Smooth muscle cell of the brain vasculature (primary cell): ENCODE measurements at places on chromosomes 6 and 20.
A peak's percentile ranks its signal among the peaks of the same experiment; 100 is the strongest.

GRCh38 chr6:128518434-128519131 lies 1.8 kb downstream of the PTPRK start:
- no peak for DNase-seq

DNA sequence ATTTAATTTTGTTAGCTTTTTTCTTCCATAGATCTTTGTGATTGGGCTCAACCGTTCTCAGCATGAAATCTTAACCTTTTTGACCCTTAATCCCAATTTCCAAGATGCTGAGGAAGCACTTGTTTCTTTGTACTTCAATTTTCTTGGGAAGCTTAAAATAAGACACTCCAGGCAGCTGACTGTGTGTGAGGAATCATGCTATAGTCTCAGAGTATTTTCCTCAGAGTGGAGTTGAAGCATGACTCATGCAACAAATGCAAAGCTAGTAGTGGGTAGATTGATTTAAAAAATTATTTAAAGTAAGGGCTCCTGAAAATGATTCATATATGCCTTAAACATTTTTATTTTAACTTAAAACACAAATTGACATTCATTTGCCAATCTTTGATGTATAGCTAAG lies 168.7 kb downstream of the BTBD3 start:
- DNase-seq = no peak

GRCh38 chr6:17352302-17352701 lies 41.1 kb upstream of the CAP2 start:
- DNase-seq = no peak

DNA sequence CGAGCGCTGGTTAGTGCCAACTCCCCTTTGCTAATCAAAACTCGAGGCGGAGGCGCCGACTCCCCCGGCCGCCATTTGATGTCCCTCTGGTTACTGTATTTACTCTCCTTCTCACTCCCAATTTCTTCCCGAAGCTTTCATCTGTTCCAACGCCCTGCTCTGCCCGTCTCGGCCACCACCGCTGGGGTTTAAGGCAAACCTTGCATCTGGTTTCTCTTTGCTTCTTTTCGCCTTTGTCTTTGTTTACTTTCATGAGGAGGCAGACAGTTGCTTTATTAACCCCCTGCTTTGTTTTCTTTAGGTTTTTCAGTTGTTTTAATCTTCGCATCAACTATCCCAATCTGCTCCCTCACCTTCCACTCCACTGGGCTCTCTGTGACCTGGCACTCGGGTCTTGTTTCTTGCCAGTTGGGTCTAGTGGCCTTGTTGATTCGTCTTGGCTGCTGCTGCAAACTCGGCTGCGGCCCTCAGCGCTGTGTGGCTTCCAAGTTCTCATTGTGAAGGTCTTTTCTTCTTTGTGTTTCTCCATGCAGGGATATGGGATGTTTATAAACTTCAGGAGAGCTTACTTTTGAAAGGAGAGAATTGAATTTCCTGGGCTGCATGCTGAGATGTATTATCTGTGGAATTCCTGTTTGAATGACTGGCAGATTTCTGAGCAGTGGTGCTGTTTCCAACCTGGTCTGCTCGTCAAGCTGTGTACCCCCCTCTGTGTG lies 155.1 kb downstream of the CDC5L start:
- DNase-seq = peak; percentile 54

DNA sequence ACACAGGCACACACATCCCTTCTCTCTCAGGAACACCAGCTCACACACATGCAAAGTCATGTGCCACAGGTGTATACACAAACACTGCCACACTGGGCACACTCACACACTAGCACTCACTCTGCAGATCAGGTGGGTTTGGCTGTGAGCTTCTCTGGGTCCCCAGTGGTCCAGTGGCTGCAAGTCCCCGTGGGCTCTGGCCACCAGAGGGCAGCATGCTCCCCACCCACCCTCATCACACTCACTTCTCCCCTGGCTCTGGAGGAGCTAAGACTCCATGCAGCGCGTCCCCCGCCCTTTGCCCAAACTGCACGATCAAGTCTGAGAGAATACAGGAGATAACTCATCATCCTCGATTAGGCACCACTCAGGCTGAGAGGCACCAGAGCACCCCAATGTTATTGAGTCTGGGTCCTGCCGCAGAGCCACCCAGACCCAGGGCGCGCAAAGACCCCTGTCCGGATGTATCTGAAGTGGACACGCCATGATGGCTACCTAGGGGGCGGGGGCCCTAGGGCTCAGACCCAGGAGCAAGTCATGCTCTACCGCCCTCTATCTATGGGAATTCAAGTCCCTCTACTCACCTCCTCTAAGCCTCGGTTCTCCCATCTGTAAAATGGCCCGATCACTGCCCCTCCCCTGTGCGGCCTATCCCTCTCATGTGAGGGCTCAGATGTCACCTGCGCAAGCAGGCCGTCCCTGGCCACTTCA lies 90.5 kb downstream of the GRM4 start:
- DNase-seq = peak; percentile 13

GRCh38 chr20:38249536-38250310 lies 10.8 kb downstream of the KIAA1755 start:
- no peak for DNase-seq

GRCh38 chr6:53451165-53451564 lies 93.7 kb downstream of the GCLC start:
- DNase-seq = no peak

DNA sequence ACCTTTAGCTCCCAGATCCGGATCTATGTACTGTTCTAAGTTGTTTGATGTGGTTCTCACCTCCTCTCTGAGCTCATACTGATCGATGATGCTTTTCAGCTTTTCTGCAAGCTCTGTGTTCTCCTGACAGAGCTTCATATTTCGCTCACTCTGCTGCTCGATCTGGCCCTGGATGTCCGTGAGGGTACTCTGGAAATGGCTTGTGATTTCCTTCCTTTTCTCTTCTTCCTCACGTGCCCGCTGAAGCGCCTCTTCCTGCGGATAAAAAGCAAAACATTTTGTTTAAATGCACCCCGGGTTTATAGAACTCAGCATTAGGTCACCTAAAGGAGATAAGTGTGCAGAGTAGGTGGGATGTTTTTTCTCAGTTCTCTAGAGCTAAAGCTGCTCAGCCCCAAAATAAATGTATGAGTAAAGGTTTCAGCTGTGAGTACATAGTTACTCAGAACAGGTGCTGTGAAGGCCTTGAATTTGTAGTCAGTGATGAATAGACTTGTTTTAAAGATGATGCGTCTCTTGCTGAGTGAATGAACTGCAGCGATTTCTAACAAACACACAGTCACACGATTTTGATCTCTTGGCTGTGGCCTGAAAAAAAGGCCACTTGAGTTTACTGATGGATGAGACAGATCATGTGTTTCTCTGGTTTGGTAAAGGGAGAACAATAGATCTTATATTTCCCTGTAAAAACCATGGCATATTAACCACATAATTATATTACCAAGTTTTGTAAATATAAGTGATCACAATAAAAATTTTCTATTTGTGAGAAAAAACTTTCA lies 29.1 kb downstream of the TXLNB start:
- DNase-seq = no peak

DNA sequence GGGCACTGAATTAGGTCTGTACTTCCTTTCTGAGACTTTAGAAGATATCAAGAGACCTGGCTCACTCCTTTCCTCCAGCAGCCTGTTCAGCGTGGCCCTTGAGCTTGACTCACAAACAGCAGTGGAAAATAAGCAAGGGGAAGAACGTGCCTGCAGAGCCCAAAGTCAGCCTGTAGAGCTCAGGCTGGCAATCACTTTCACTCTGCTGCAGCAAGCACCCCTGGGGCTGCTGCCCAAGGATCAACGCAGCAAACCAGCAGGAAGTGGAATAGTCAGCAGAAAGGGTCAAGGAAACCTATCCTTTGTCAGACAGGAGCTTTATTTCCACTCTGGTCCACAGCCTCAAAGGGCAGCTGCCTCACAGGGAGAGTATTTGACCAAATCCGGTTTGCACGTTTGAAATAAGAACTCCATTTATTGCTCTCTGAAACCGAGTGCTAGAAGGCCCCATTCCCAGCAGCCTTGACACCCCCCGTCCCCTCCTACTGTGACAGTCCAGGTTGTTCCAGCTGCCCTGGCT lies 77.4 kb downstream of the PRDM1 start:
- peak; percentile 93 for DNase-seq

DNA sequence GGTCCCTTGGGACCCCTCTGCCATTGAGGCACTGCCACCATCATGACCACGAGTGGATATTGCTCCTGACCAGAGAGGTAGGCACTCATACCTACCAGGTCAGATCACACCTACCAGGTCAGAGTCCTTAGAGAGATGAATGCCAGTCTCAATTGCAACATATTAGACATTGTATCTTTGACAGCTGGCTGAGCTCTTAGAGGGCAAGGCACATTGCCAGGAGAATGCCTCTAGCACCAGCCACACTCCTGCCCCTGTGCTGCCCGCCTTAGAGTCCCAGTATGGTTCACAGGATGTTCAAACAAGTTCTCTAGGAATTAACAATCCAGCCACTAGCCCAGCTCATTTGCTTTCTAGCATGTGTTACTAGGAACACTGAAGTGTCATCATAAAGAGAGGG lies 65.9 kb downstream of the TMEM244 start:
- no peak for DNase-seq

DNA sequence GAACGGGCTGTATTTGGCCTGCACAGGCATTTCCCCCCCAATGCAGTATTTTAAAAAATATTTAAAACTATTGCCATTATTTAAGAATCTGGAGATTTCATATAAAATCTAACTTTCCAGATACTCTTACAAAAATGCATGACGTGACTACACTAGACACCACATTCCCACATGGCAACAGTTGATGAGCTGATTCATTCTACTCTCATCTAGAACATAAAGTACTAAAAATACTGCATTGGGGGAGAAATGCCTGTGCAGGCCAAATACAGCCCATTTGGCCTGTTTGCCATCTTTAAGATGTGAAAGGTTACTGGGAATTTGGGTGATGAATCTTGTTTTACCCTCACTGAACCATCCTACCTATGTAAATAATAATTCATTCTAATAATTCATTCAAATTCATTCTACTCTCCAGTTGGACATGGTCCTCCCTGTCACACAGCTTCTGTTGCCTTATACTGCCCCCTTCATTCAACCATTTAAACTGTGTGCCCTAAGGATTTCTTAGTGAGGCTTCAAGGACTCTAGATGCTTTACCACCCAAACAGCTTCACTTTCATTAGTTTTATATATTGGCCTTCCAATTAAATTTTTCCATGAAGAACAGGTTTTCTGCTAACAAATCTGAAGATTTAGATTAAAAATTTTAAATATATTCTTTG lies 6.9 kb upstream of the ZSCAN16 start:
- DNase-seq = no peak

DNA sequence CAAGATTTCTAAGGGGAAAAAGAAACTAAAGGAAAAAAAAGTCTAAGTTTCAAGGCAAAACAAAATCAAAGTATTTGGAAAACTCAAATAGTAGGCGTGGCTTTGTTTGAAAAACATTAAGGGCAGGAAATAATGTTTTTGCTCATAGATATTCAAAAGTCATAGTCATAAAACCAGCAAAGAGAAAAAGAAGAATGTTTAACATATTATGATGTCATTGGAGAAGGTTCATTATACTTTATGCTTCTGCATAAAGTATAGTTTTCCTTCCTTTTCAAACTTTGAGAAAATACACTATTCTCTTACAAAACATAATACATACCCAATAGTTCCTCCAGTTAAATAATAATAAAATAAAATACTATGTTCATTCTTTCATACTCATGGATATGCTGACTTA lies 13.7 kb downstream of the USP49 start:
- no peak for DNase-seq

DNA sequence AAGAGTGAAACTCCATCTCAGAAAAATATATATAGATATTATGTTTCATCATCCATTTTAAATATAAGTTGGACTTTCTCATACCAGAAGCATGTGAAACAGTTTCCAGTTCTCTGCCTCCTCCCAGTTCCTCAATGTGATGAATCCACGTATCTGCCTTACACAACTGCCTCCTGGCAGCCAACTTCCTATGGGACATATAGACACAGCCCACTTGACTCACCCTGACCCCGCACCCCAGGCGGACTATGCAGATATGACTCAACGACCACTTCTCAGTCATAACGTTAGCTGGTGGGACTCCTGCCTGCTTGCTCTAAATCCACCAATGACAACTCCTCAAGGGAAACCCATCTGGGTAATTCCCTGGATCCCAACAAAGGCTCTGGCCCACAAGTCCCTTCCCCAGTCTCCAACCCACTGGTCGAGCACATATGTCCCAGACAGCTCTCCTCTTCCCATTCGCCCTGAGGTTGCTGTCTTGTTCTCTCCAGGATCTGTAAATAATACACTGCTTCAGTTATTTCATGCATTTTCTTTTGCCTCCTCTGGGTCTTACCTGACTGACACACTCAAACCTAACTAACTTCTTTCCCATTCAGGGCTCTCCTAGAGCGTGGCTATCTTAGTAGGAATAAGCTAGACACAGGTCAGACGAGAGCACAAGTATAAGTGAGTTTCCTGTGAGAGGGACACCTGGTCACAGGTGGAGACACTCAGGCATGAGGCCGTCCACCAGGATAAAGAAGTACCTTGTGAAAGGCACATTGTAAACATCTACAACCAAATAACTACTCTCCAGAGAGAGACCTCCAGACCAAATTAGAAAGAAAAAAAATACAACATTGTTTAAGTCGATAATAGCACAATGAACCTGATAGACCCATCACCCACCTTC lies 548.5 kb downstream of the CD83 start:
- DNase-seq = peak; percentile 56

DNA sequence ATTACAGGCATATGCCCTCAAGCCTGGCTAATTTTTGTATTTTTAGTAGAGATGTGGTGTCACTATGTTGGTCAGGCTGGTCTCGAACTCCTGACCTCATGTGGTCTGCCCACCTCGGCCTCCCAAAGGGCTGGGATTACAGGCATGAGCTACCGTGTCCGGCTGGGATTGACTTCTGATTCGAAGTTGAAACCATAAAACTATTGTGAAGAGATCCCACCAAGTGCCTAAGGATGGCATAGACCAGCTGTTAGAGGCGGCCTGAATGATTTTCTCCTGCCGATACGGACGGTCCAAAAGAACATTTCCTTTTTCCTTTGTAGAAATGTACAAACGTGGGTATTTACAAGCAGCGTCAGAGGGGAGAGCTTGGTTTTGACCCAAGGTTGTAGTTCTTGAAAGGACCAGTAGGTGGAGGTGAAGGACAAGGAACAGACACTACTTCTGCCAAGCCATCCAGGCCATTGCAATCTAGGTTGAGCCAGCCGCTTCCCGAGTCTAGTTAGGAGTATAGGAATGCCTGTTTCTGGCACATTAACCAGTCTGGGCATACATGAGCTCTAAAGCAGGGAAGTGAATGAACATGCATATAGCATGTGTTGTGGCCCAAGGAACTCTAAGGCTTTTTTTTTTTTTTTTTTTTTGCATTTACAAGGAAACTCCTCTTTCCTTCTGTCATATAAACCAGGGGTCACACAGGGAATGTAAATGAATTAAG lies 29.0 kb downstream of the MOCS3 start:
- DNase-seq = peak; percentile 68

DNA sequence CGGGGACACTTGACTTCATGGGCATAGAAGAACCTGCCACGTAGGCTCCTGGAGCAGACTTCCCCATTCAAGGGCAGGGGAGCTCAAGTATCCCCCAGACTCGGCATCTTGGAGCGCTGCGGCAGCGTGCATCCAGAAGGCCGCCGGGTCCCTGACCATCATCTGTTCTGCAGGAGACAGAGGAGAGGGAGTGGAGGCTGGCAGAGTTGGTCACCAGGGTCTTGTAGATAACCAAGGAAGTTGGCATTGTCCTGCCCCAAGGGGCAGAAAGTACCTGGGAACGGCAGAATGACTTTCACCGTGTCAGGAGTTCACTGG lies 82.8 kb downstream of the TCP11 start:
- no peak for DNase-seq
